ENCODE measurements at places on chromosomes 5 and 9.

DNA sequence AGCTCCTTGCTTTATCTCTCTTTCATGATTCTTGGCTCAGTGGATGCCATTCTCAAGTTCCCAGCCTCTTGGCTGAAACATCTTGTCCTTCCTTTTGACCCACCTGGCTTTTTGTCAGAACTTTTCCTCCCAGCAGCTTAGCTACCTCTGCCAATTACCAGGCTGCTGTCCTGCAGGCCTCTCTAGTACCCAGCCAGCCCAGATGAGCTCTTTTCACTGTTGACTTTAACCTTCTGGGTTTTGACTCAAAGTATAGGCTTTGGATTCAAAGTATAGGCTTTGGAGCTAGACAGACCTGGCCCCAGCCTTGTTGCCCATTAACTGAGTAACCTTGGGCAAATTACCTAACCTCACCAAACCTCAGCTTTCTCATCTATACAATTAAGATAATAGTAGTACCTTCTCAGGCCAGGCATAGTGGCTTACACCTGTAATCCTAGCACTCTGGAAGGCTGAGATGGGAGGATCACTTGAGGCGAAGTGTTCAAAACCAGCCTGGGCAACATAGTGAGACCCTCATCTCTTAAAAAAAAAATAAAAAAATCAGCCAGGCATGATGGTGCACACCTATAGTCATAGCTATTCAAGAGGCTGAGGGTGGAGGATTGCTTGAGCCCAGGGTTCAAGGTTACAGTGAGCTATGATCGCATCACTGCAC lies 6.6 kb upstream of the TMEFF1 start:
- no peak for DNase-seq
- no peak overlapping the region for H3K4me3 ChIP-seq
- no peaks in the 10 kb centered on the region for H3K36me3 ChIP-seq
- no peak overlapping the region for H3K27ac ChIP-seq
- H3K4me1 ChIP-seq: no peaks in the 10 kb centered on the region
- H3K27me3 ChIP-seq: no peaks in the 10 kb centered on the region

- no peaks in the 10 kb centered on the region for H3K4me1 ChIP-seq
- H3K27ac ChIP-seq: no peak overlapping the region
- no peaks in the 10 kb centered on the region for H3K36me3 ChIP-seq
- DNase-seq: no peak
Measured at GRCh38 chr9:118177241-118177640, 473.0 kb downstream of the TLR4 start.

- DNase-seq: no peak
- no peaks in the 10 kb centered on the region for H3K36me3 ChIP-seq
- H3K4me1 ChIP-seq: no peaks in the 10 kb centered on the region
- H3K27me3 ChIP-seq: no peaks in the 10 kb centered on the region
Measured at GRCh38 chr9:27880156-27880555, 306.9 kb upstream of the C9orf72 start.

GRCh38 chr5:33046091-33046490 lies 335.0 kb downstream of the NPR3 start:
- no peaks in the 10 kb centered on the region for H3K4me1 ChIP-seq
- H3K36me3 ChIP-seq: no peaks in the 10 kb centered on the region
- DNase-seq: no peak
- no peaks in the 10 kb centered on the region for H3K27me3 ChIP-seq
- no peak overlapping the region for H3K27ac ChIP-seq
- no peak overlapping the region for H3K4me3 ChIP-seq

Data from adrenal gland (tissue), 19 donors.